ENCODE measurements at places on chromosomes 4 and X.

GRCh38 chr4:66123190-66123589 lies 452.9 kb upstream of the EPHA5 start:
- no peak for DNase-seq

- DNase-seq = no peak
Observed at GRCh38 chrX:9473708-9474107, 8.8 kb downstream of the TBL1X start.

GRCh38 chr4:93480452-93480851 lies 348.1 kb upstream of the ATOH1 start:
- DNase-seq = no peak

DNA sequence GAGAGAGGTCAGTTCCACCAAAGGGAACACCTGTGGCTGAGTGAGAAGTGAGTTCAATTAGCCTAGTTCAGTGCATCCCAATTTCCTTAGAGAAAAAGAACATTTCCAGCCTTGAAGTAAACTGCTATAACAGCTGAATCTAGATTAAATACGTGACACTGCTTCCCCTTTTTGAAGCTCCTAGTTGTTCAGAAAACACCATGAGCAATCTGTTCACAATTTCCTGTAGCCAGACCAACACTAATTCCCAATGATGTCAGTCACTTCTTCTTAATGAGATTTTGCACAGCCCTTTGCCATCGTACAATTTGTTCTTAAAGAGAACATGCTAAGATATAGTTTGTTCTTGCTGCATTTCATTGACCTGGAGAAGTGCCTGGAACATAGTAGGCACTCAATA lies 144.6 kb upstream of the EDNRA start:
- no peak for DNase-seq

DNA sequence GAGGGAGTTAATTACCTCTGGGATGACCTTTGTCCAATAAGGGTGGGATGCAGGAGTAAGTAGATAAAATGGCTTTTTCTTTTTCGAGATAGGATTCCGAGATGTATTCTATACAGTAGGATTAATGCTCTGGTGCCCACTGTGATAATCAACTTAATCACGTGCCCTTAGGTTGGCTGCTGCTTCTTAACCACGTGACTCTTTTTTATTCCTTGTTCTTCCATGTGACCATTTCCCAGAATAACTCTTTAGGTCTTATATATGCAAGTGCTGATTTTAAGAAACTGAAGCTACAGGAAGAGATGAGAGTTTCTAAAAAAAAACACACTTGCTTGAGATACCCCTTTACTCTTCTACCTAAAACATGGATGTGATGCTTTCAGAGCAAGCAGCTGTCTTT lies 1628.9 kb downstream of the PCDH7 start:
- no peak for DNase-seq

DNA sequence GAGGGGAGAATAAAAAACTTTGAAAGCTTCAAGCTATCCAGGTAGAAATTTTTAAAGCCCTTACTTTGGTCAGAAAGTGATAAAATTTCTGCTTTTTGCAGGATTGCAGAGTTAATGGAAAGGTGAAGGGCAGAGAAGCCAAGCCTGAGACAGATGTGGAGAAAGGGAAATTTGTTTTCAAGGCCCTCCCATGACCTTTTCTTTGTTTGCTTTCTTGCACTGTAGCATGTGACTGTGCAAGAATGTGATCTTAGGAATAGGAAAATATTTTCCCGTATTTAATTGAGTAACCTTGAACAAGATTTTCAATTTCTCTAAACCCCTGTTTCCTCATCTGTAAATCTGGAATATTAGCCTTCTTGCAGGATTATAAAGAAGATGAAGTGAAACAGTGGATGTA lies 307.2 kb downstream of the PPARGC1A start:
- DNase-seq = no peak

DNA sequence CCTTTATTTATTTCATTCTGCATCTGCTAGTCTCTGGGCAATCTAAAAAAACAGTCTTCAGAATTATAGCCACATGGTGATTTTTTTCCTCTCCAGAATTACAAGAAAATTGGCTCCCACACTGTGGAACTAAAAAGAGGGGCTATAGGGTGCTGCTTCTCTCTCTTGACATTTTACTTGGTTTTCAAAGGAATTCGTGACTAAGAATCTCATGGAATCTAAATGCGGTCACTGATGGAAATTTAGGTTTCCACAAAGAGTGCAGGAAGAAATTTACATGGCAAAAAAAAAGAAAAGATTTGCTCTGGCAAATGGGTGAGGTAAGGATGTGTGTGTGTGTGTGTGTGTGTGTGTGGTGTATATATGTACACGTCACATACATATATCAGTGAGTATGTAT lies 10.2 kb downstream of the ATXN3L start:
- no peak for DNase-seq

GRCh38 chrX:104113222-104113965 lies 1.1 kb downstream of the ZCCHC18 start:
- DNase-seq = peak; percentile 15

DNA sequence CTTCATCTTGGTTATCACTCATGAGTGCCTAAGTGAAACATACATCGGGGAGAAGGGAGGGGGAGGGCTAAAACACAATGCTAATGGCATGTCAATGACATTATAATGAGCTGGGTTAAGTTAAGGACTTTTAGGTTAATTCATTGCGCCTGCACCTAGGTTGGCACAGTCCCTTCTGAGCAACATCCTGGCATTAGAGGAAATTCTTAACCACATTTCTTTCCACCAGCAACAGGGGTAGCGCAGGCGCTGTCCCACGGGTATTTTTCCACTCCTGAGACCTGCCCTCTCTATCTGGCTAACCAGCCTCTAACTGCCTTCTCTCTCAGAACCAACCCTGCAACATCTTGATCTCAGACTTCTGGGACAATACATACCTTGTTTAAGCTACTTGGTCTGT lies 39.0 kb upstream of the PROM1 start:
- DNase-seq = peak; percentile 25

GRCh38 chr4:5292101-5292500 lies 240.8 kb downstream of the STK32B start:
- DNase-seq = no peak

DNA sequence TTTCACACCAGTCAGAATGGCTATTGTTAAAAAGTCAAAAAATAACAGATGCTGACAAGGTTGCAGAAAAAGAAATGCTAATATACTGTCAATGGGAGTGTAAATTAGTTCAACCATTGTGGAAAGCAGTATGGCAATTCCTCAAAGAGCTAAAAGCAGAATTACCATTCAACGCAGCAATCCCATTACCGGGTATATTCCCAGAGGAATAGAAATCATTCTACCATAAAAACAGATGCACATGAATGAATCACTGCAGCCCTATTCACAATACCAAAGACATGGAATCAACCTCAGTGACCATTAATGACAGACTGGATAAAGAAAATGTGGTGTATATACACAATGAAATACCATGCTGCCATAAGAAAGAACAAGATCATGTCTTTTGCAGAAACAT lies 243.0 kb downstream of the STPG2 start:
- no peak for DNase-seq

GRCh38 chr4:83369831-83370639 lies 35.4 kb upstream of the HPSE start:
- DNase-seq = no peak

DNA sequence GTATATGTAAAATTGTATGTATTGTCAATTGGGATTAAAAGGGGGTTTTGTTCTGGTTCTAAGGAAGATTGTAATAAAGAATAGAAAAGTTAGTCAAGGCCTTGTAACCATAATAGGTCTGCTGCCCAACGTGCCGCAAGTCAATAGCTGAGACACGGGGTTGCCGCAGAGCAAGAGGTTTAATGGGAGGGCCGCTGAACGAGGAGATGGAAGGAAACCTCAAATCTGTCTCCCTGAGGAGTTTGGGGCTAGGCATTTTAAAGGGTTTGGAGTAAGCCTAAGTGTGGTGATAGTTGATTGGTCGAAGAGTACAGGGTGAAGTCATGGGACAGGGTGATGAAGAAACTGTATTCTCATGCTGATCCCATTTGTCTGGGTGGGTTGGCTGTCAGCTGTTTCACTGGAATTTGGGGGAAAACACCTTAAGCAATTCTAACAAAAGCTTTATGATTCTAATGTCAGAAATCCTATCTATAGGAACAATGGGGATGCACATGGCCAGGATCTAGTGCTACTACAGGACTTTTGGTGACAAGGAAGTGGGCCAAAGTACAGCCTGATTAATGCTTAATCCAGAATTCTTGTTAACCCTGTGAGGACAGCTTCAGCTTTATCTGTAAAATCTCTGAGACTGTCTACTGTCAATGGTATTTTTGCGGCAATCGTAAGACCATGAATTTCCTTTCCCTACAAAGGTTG lies 86.9 kb downstream of the RELL1 start:
- no peak for DNase-seq

DNA sequence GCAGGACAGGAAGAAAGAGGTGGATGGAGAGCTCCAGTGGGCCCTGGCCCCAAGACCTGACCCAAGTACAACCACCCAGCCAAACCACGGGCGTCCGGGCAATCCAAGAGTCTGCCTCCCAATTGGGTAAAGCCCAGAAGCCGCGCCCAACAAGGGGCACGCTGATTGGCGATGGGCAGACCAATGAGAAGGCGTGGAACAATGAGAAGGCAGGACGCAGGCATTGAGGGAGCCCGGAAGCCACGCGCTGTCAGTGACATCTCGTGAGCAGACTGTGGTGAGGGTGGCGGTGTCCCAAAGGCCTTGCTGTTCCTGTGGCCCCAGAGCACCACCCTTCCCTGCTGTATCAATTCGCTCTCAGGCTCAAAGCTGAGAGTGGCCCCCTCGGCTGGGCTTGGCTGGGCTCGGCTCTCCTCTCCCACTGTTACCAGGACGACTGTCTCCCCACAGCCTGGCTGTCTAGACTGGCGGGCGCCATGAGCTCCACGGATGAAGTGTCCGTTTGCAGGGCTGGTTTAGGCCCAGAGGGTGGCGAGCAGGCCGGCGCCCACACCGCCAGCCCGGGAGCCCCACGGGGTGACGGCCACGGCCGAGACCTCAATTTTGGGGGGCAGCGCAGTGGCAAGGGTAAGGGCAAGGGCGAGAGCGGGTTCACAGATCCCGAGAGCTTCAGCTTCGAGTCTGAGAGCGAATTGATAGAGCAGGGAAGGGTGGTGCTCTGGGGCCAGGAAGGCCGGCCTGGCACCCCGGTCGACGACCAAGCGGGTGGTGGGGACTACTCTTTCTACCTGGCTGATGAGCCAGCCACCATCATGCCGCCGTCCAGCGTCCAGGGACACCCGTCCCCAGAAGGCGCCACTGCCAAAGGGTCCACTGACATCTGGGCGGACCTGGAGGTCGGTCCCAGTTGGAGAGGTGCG lies at the start of gene LOC101059915:
LOC101059915 (plus strand) TSS at position 219 of the 920 bp plus-strand sequence.
- DNase-seq = no peak

DNA sequence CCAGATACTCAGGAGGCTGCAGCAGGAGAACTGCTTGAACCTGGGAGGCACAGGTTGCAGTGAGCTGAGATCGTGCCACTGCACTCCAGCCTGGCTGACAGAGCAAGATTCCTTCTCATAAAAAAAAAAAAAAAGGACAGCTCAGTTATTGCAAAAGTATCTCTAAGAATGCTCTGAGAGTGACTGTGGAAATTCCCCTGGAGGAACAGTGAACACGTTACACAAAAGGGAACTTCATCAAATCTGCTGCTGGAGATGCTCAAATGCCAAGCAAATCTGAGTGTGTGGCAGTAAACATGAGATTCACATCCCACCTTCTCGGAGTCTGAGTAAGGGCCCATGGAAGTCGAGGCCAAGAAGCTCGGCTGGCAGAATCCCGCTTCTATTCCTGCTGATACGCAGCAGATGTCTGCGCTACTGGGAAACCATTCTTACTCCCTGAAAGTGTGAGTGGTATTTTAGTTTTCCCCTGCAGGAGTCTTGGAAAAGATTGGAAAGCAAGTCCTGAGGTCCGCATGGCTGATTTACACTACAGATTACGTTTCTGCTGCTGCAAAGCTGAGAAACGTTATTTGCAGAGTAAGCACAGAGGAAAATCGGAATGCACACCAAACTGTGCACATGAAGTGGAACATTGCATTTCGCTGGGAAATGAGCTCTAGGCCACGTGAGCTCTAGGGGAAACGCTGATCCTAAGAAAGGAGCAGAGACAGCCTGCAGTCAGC lies 162.9 kb downstream of the NSUN7 start:
- no peak for DNase-seq

DNA sequence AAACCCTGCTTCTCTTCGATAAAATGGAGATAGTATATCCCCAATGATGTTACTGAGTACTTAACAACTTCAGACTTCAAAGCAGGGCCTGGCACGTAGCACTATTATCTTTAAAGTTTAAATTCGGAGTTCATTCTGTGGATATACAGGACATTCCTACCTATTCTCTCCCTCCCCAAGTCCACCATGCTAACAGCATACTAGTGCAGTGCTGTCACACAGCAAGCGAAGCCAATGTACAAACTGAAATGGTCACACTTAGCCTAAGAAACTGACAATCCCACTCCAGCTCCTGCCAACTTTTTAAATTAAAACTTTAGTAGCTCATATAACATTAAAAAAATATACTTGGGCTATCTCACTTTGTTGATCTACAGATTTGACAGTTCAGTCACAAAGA lies 1.2 kb upstream of the DNAJB14 start:
- no peak for DNase-seq

DNA sequence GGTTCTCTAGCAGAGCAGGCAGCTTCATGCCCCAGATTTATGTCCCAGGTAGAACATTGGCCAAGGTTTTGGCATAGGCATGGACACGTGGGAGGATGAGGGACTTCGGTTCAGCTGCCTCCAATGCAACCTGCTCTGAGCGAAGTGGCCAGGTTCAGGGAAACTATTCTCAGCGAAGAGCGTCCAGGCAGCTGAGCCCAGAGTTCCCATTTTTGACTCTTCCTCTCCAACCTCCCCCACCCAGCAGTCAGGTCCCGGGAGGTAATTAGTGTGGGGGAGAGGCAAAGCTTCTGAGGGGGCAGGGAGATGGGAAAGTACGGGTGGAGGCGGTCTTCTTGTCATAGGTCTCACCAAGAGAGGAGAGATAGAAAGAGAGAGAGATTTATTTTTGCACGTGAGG lies 1.0 kb downstream of the GABRA4 start:
- DNase-seq = no peak

GRCh38 chr4:55758066-55758465 lies 61.5 kb upstream of the EXOC1L start:
- no peak for DNase-seq

DNA sequence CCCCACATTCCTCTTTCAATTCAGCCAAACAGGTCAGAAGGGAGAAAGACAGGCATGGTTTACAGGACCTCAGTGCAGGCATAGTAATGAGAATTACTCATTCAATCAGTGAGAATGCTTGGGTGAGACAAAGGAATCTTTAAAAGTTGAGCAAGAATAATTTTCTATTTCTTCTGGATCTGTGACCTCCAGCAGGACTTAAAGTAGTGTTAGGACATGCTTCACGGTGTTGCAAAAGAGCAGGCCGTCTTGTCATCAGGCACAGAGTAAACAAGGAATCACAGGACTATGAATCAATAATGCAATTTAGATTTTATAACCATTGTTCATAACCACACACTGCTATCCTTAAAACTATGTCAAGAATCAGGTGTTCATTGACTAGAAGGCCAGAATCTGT lies 130.6 kb upstream of the GLRA2 start:
- DNase-seq = no peak

GRCh38 chr4:109332926-109333464 lies 30.5 kb upstream of the COL25A1 start:
- no peak for DNase-seq
